SHP77 (cell line): ENCODE measurements at places on chromosomes 2 and 18.

- no peak for DNase-seq
Measured at GRCh38 chr18:9736286-9736835, 28.3 kb downstream of the RAB31 start.

DNA sequence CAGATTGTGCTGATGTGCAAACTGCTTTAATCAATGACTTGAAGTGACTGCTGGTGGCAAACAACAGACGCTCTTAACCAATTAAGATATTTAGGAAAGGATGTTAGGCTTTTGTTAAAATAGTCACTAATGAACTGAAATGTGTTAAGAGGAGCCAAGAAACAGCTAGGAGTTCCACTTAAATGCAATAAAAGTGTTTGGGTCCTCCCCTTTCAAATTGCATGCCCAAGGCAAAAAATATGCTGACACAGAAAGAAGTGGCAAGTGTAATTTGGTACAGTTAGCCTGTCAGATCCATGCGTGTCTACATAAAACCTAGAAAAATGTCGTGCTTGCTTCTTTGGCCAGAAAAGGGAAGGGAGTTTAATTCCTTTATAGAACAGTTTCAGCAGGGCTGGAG lies 61.9 kb downstream of the XRCC5 start:
- DNase-seq: no peak

GRCh38 chr18:50013363-50014138 lies 181.4 kb downstream of the MYO5B start:
- DNase-seq: no peak

- no peak for DNase-seq
Measured at GRCh38 chr2:190771726-190772125, 108.9 kb upstream of the GLS start.

- no peak for DNase-seq
Measured at GRCh38 chr2:239979243-239980023, 45.7 kb downstream of the NDUFA10 start.

DNA sequence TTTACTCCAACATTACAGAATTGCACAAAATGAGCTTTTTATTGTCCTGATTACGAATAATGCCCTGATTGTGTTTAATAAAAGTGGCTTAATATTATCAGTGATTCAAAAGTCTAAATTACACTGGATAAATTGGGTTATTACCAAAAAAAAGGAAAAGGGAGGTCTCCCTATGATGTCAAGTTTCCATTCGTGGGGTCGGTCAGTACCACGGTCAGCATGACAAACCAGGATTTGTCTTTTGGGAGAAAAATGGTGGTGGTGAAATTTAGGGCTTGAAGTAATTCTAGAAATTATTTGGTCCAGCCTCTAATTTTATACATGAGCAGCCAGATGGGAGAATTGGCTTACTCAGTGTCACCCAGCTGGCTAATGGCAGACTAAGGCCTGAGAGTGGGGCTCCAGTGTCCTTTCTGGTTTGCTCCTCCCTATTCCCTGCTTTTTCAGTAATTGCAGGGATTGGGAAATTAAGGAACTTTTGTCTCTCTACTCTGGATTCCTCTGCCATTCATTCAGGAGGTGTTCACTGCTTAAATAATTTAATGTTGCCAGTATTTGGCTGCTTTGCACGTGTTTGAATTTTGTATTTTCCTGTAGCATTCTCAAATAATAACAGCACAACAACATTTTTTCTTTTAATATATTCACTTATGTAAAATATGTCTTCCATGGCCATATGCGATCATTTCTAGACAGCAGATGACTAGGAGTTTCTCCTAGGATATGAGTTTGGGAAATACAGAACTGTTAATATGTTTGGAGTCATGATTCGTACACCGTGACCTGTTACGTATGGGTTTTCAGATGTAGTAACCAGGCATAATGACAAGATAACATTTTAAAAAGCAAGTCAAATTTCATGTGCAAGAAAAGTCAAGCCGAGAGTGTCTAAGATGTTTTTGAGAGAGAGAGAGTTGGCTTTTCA lies 128.9 kb upstream of the NOSTRIN start:
- DNase-seq: no peak
